Esophagus mucosa (tissue), 1 donor: ENCODE measurements at places on chromosomes 16 and 17.

GRCh38 chr16:54173490-54173889 lies 113.1 kb downstream of the IRX3 start:
- ATAC-seq, result no peak

GRCh38 chr16:57100445-57100844 lies 8.1 kb downstream of the CPNE2 start:
- no peak for ATAC-seq

- ATAC-seq, result no peak
These were observed 176.3 kb upstream of the ASIC2 start for GRCh38 chr17:33469421-33469820.

DNA sequence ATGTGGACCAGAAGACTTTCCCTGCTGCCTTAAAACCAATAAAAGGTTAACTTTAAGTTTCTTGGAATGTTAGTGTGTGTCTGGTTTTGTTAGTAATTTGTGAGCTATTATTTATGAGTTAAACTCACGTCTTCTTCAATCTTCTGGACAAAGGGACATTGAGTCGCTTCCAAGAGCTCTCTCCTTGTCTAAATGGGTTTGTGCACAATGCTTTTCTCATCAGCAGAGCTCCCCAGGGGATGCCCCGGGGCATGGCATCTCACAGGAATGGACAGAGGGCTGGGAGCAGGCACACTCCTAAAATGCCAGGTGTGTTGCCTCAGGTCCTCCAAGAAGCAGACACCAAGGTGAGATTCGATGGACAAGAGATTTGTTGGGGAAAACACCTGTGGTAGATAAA lies 90.5 kb downstream of the RGS9 start:
- no peak for ATAC-seq

DNA sequence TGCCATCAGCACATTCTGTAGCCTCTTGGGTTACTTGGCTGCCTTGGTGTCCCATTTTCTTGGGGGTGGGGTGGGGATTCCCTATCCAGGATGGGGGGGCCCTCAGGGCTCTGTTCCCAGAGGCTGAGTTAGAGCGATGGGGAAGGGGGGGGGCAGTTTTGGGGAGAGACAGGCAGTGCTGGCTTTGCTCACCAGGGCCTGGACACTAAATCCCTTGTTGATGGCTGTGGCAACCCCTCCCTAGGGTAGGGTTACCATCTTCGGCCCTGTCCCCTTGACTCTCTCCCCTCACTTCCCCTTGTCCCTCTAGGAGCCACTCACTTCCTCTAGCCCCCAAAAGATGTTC lies 660 bp upstream of the ATP2A1 start:
- no peak for ATAC-seq

DNA sequence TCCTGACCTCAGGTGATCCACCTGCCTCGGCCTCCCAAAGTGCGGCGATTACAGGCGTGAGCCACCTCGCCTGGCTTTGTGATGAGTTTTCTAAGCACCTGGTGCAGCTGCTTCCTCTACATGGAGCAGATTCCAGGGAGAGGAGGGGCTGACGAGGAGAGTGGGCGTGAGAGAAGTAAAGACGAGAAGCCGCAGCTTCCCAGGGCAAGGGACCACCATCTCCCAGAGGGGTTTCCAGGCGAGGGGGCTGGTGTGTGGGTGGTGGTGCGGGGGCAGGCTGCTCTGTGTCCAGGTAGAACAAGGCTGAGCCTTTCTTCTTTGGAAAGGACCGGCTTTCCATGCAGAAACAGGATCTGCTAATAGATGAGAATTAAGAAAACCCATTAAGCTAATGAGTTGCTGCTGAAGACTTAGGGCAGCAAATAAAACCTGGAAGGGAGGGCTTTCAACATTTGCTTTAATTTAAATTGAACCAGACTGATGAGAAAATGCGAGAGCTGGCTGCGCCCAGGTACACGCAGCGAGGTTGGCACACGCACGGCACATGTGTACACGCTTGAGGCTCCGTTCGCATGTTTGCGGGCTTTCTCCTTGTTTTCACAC lies 236.7 kb downstream of the RBFOX3 start:
- no peak for ATAC-seq

GRCh38 chr17:65453204-65453931 lies 108.1 kb downstream of the AXIN2 start:
- no peak for ATAC-seq

- ATAC-seq, result peak; percentile 35
These were observed 6.0 kb upstream of the MRPL38 start for GRCh38 chr17:75910699-75911098.

- ATAC-seq, result no peak
These were observed 68.8 kb downstream of the SHISA6 start for GRCh38 chr17:11309850-11310249.

GRCh38 chr16:8818504-8819270 lies 21.0 kb downstream of the PMM2 start:
- ATAC-seq, result no peak
